Renal cortex interstitium (tissue), 15 donors: ENCODE measurements at places on chromosomes 6 and 20. TPM values are rescaled to one million over a fixed set of nuclear protein-coding genes. Genes with fewer than 3 reads are reported as not detected.

The SLC2A10 gene
- polyA plus RNA-seq = 16.8 TPM

The NELFE gene
- 103 TPM for polyA plus RNA-seq

DNA sequence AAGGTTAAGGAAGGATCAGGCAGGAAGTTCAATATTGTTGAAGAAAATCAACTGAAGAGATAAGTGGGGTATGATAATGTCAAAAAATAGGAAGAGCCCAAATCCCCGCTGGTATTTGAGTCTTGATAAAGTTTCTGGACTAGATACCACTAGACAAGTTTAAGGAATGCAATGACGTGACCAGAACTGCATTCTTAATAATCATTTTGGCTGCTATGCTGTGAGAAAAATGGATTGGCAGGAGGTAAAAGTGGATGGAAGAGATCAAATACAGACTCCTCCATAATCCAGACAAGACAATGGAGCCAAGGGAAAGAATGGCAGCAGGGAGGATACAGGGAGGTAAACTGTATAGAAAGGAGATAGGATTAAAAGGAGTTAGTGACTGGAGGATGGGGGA, 128.2 kb downstream of the COL12A1 start:
- no peak for DNase-seq

The DOK5 gene
- polyA plus RNA-seq = 10.8 TPM

- DNase-seq = no peak
Measured at GRCh38 chr6:130982941-130983456, 80.0 kb downstream of the EPB41L2 start.

The FAM217A gene
- 1.5 TPM for polyA plus RNA-seq

DNA sequence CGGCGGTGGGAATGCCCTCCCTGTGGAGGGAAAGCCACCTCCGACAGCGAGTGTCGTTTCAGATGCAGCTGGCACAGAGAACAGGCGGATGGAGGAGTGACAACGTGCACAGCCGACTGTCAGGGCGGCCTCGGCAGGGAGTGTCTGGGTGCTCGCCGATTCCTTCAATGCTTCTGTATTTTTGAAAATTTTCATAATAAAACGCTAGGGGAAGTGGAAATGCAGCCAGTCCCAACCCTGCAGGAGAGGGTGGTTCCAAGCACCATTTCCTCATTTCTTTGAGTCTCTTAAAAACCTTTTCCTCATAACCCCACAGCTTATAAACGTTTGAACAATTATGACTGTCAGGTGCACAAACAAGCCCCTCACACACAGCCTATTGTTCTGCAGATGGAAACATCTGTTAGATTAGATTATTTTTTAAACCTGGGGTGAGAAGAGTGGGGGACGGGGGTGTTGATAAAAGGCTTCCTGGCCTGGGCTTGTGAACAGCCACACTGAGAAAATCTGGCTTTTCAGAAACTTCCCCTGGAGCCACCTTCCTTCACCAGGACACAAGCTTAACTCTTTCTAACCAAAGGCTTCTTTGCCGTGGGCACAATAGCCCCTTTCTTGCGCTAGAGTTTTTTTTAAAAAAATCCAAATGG, 228.9 kb downstream of the ANKRD60 start:
- DNase-seq = no peak

The CDC5L gene
- 47.1 TPM for polyA plus RNA-seq

GRCh38 chr6:114301596-114302219, 41.1 kb downstream of the HS3ST5 start:
- no peak for DNase-seq

The SMIM29 gene
- polyA plus RNA-seq = 9.6 TPM

GRCh38 chr20:49503176-49503575, 20.7 kb upstream of the KCNB1 start:
- DNase-seq = no peak

The TAF4 gene
- 20.1 TPM for polyA plus RNA-seq
